ENCODE measurements at places on chromosomes 7 and 10. TPM values are rescaled to one million over a fixed set of nuclear protein-coding genes. Genes with fewer than 3 reads are reported as not detected.

Gene RBP4
- total RNA-seq, result 0.73 TPM

Gene PLAU
- total RNA-seq, result 63.9 TPM

Gene ZNF12
- total RNA-seq, result 14.9 TPM

Gene MAPK8
- total RNA-seq, result 26.2 TPM

Gene MBL2
- total RNA-seq, result not detected

Gene CTNNA3
- total RNA-seq, result under 0.01 TPM

Gene SPOCK2
- under 0.01 TPM for total RNA-seq

Gene PYROXD2
- total RNA-seq, result 9.2 TPM

Gene NUDT13
- total RNA-seq, result 2.9 TPM

Gene TEX36
- not detected for total RNA-seq

Gene GIMAP5
- not detected for total RNA-seq

Gene CD36
- total RNA-seq, result 84.1 TPM

Gene ASIC3
- total RNA-seq, result 0.20 TPM

Gene MUC12
- total RNA-seq, result not detected

Gene EPDR1
- 15.1 TPM for total RNA-seq
